Breast epithelium (tissue), 4 donors: ENCODE measurements at places on chromosomes 2 and 18.

GRCh38 chr2:96837575-96837974, 6.2 kb downstream of the ANKRD23 start:
- no peak for DNase-seq

GRCh38 chr2:99865818-99866676, 276.3 kb downstream of the AFF3 start:
- no peak for DNase-seq

- no peak for DNase-seq
Measured at GRCh38 chr2:36427790-36428243, 72.2 kb downstream of the CRIM1 start.

GRCh38 chr2:190137561-190137960, 75.0 kb upstream of the MSTN start:
- DNase-seq: no peak

DNA sequence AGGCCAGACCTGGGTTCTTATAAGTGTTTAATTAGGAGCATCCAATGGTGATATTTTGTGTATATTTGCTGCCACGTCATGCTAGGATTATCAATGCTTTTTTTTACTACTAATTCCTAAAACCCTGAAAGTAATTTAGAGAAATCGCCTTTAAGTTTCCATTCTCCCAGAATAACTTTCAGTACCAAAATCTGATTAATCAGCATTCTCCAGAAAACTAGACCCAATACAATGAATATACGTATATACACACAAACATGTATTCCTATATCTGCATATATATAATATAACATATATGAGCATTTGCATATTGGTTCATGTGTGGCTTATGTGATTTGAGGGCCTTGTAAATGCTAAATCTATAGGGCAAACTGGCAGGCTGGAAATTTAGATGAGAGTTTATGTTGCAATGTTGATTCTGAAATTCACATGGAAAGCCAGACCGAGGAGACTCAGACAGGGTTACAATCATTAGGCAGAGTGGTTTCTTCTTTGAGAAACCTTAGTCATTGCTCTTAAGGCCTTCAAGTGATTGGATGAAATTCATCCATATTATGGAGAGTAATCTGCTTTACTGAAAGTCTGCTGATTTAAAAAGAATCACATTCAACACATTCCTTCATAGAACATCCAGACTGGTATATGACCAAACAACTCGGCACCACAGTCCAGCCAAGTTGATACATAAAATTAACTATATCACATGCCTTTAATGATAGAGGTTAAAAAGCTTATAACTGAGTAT, 65.9 kb upstream of the RGPD4 start:
- DNase-seq: no peak

DNA sequence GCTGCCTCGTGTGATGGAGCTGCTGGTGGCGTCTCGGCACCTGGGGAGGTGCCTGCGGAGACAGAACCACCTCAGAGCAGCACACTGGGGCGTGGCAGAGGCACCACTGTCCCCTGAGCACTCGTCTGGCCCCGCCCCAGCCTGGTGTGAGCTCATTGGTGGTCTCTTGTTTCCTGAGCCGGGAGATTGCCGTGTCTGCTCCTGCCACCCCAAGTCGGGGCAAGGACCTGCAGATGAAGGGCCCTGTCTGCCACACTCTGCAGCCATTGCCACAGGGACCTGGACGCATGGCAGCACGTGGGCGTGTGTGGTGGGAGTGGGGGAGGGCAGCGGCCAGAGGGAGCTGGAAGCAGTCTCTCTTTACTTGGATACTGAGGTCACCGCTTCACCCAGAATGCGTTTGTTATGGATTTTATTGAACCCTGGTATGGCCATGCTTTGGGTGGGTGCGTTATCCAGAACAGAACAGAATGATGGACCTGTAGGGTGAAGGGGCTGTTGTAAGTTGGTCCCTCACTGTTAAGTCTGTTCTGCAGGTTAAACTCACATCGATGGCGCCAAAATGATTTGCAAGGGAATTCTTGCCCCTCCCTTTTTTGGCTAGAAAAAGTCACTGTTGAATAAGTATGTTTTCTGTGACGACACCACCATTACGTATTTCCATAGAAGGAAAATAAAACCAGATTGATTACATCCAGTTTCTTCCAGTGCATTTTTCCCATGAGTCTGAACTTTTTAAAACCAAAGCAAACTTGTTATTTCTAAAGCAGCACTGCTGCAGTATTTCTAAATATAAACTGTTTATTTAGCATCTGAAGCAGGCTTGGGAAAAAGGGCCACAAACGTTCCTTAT, 92.0 kb downstream of the USP40 start:
- no peak for DNase-seq

- peak; percentile 43 for DNase-seq
Measured at GRCh38 chr2:230924470-230925341, at the start of gene GPR55. GPR55 (minus strand) TSS chr2:230925242; CDS start chr2:230910962, 14,280 bp downstream.

GRCh38 chr2:193428336-193428818, 1233.6 kb upstream of the TMEFF2 start:
- DNase-seq: no peak

DNA sequence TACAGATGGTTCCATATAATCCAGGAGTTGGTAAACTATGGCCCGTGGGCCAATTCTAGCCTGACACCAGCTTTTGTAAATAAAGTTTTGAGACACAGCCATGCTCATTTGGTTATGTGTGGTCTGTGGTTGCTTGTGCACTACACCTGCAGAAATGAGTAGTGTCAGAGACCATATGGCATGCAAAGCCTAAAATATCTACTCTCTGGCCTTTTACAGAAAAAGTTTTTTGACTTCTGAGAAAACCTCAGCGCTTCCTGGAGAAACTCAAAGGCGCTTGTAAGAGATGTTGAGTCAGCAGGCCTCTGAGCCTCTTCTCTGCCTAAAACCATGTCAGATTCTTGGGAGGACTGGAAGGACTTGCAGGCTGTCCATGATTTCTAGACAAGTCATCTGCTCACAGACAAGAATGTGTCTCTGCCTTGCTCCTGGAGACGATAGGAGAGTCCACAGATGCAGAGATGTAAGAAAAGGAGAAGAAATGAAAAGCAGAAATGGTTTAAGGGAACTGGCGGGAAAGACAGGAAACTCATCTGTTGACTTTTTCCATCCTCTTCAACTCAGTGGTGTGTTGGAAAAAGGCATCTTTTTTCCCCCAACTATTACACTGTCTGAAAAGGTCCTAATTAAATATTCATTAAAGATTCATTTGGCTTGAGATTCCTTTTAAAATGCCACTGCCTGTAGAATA, 5.2 kb downstream of the TTC39C start:
- no peak for DNase-seq

- DNase-seq: no peak
Measured at GRCh38 chr18:25662272-25662671, 310.3 kb upstream of the ZNF521 start.

GRCh38 chr2:238304116-238304515, 15.7 kb upstream of the PER2 start:
- DNase-seq: no peak

GRCh38 chr2:56127010-56127409, 56.8 kb upstream of the CCDC85A start:
- DNase-seq: no peak

DNA sequence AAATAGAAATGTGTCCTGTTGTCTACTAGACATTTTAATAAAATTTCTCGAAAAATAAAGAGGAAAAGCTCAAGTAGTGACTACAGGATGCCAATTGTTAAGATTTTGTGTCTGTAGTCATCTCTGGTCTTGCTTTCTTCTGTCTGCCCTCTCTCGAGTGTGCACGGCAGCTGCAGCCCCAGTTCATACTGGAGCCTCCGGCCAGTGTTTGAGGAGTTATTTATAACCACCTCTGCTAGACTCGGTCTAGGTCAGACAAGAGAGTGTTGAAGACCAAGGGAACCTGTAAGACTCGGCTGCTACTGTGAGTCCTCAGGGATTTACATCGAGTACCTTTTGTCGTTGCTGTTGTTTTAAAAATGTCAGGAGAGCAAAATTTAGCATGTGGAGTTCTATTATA, 810.1 kb upstream of the POU3F3 start:
- no peak for DNase-seq

GRCh38 chr18:36274083-36274715, 23.3 kb upstream of the FHOD3 start:
- DNase-seq: no peak

- no peak for DNase-seq
Measured at GRCh38 chr2:201248288-201248844, 12.0 kb upstream of the CASP8 start.

DNA sequence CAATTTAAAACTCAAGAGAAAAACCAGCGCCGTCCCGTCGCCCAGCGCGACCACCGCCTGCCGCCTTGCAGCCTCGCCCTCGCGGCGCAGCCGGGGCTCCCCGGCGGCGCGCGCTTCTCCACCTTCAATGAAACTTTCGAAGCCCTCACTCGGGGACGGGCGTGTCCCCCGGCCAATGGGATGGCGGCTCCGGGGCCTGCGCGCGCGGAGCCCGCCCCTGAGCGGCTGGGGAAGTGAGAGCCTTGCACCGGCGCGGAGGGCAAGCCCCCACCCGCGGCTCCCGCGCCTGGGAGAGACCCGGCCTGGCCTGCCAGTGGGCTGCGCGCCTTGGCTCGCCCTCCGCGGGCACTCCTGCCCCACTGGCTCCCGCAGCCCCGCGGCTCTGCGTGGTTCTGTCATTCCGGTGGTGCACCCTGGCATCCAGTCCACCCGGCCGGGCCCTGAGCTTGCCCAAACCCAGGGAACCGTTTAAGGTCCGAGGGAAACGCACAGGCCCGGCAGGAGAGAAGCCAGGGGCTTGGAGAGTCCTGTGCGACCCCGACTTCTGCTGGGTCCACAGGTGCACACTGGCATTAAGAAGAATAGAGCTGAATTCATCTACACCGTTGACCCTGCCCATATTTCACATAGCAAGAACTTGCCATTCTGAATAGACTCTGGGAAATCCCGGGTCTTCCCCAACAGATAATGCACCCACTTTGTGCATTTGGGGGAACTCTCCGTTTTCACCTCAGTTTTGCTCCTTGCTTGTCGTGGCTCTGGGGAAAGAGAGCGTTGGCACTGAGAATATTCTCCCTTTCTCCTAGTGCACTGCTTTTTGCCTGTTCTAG, at the start of gene PIEZO2:
PIEZO2 (minus strand) TSS at position 129 of the 830 bp plus-strand sequence. CDS start 981 bp downstream, outside the sequence.
- no peak for DNase-seq

DNA sequence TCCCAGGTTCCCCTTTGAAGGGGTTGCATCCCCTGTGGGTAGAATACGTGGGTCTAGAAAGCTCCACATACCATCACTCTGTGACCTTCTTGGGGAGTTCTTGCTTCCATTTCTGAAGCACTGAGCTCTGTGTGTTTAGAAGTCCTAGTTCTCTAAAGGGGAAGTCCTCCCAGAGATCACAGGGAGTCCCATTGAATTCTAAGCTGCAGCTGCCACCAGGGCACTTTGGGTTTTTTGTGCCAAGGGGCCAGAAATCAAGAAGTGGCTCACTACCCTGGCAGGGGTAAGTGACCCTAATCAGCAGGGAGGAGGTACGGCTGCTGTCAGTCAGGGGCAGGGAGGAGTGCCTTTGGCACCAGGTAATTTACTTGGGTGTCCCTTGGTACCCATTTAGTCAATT, 70.9 kb downstream of the EHD3 start:
- DNase-seq: no peak

DNA sequence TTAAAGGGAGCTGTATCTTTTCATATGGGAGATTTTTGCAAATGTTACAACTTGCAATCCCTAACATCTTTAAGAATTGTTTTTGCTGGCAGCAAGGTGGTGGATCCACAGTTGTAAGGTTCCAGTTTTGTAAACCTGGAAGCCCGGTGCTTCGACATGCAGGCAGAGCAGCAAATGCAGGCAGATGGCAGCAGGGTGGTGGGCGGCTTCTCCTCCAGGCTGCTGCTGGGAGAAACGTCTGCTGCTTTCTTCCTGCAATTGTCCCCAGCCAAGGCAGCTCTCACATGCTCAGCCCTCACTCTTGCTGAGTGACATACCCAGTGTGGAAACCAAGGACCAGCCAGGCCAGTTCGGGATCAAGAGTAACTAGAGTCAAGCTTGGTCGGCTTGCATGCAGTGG, 166.0 kb downstream of the SEPTIN10 start:
- no peak for DNase-seq

GRCh38 chr18:23853448-23854195, 160.9 kb upstream of the TTC39C start:
- DNase-seq: no peak

- DNase-seq: no peak
Measured at GRCh38 chr2:149877074-149877473, 289.5 kb upstream of the MMADHC start.

GRCh38 chr18:24536326-24536725, 75.9 kb downstream of the HRH4 start:
- DNase-seq: no peak

- DNase-seq: no peak
Measured at GRCh38 chr2:65381607-65382051, 50.8 kb downstream of the SPRED2 start.

DNA sequence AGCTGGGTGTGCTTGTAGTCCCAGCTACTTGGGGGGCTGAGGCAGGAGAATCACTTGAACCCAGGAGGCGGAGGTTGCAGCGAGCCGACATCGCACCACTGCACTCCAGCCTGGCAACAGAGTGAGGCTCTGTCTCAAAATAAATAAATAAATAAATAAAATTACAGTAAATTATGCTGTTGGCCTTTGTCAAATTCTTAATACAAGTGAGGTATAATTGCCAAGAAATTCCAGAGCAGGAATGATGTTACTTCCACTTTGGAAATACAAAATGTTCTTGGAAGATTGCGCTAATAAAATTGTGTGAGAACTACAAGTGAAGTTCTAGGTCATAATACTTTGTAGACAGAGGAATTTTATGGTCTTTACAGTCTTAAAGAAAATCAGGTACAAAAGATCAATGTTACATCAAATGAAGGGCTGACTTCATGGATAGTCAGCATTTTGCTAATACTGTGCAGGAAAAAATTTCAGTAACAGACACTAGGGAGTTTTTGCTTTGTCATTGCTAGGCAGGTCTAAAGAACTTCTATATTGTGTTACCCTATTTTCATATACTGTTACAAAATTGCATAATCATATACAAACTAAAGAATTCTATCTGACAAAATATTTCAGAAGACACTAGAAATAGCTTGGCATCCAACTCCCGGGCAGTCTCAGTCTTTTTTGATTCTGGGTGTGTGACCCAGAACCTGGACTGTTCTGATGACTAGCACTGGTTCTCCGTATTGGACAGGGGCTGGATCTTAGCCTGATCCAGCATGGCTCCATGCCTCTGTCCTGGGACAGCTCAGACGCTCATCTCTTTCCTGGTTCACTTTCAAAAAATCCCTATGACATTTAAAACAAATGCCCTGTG, 76.0 kb upstream of the STK17B start:
- DNase-seq: no peak

- DNase-seq: peak; percentile 86
Measured at GRCh38 chr2:8583400-8584173, 98.3 kb upstream of the ID2 start.

- DNase-seq: no peak
Measured at GRCh38 chr2:36351736-36352349, 3.7 kb upstream of the CRIM1 start.

GRCh38 chr2:155190342-155190741, 491.8 kb downstream of the KCNJ3 start:
- DNase-seq: no peak

GRCh38 chr2:18763338-18763737, 174.0 kb upstream of the NT5C1B start:
- DNase-seq: no peak

- DNase-seq: no peak
Measured at GRCh38 chr2:144477281-144477956, 42.5 kb downstream of the ZEB2 start.
